Pericardium fibroblast (primary cell): ENCODE measurements at places on chromosomes 5 and 9. TPM values are rescaled to one million over a fixed set of nuclear protein-coding genes. Genes with fewer than 3 reads are reported as not detected.

The SCGB3A2 gene
- total RNA-seq, result not detected in 2 replicates

The PCDHGB2 gene
- total RNA-seq, result 0.77 and 3.3 TPM in 2 replicates

The IGFBPL1 gene
- not detected in 2 replicates for total RNA-seq

The LHX3 gene
- not detected in 2 replicates for total RNA-seq

The SPINK7 gene
- total RNA-seq, result not detected in 2 replicates

The TMEFF1 gene
- 2.5 and 3.7 TPM in 2 replicates for total RNA-seq

The ASPN gene
- 27.6 and 39.3 TPM in 2 replicates for total RNA-seq

The PCDHB11 gene
- total RNA-seq, result 0.12 TPM in 1 of 2 replicates, not detected in the other

The SH3GL2 gene
- total RNA-seq, result not detected in 2 replicates

The INSL4 gene
- not detected in 2 replicates for total RNA-seq

The TLE1 gene
- 20.8 and 30.8 TPM in 2 replicates for total RNA-seq

The FRMD3 gene
- 1.4 and 2.2 TPM in 2 replicates for total RNA-seq

The ALDH1A1 gene
- 6.9 and 25.0 TPM in 2 replicates for total RNA-seq

The LCP2 gene
- total RNA-seq, result not detected in 2 replicates

The DAB2IP gene
- total RNA-seq, result 11.7 and 32.5 TPM in 2 replicates

The SPEF2 gene
- 1.5 and 1.8 TPM in 2 replicates for total RNA-seq

The PITX1 gene
- total RNA-seq, result 0.17 and 11.6 TPM in 2 replicates

The TPM2 gene
- 655 and 1,286 TPM in 2 replicates for total RNA-seq

The SMIM33 gene
- not detected in 2 replicates for total RNA-seq

The CYLC2 gene
- total RNA-seq, result not detected in 2 replicates

The BTNL3 gene
- not detected in 2 replicates for total RNA-seq

The DIAPH1 gene
- 20.5 and 27.1 TPM in 2 replicates for total RNA-seq

The DOCK8 gene
- total RNA-seq, result 0.12 and 0.34 TPM in 2 replicates

The POLE3 gene
- 25.9 and 29.1 TPM in 2 replicates for total RNA-seq

The MIGA2 gene
- 17.8 and 22.5 TPM in 2 replicates for total RNA-seq

The PDCD1LG2 gene
- 0.77 and 10.7 TPM in 2 replicates for total RNA-seq

The OTULINL gene
- 0.68 and 1.5 TPM in 2 replicates for total RNA-seq

The DEPDC1B gene
- total RNA-seq, result 0.43 and 2.2 TPM in 2 replicates

The MEF2C gene
- total RNA-seq, result 2.9 and 4.1 TPM in 2 replicates

The CBY3 gene
- total RNA-seq, result not detected in 2 replicates

The DIPK1B gene
- total RNA-seq, result 5.3 and 16.5 TPM in 2 replicates

The SARDH gene
- total RNA-seq, result 4.9 and 8.1 TPM in 2 replicates

The PCDHB13 gene
- 0.35 and 0.43 TPM in 2 replicates for total RNA-seq

The ZNF300 gene
- total RNA-seq, result 2.6 and 4.6 TPM in 2 replicates

The LPAR1 gene
- total RNA-seq, result 87.1 and 117 TPM in 2 replicates

The FOXD4L3 gene
- total RNA-seq, result not detected in 2 replicates

The DCTN3 gene
- 129 and 185 TPM in 2 replicates for total RNA-seq

The PTGS1 gene
- total RNA-seq, result 110 and 302 TPM in 2 replicates

The RNF183 gene
- total RNA-seq, result not detected in 2 replicates

The CCNO gene
- total RNA-seq, result not detected in 2 replicates

The IQGAP2 gene
- total RNA-seq, result 0.68 and 3.6 TPM in 2 replicates

The ACOT12 gene
- not detected in 2 replicates for total RNA-seq

The SLC23A1 gene
- total RNA-seq, result not detected in 2 replicates

The ACTBL2 gene
- 0.35 TPM in 1 of 2 replicates, not detected in the other for total RNA-seq

The PAEP gene
- 0.77 and 2.7 TPM in 2 replicates for total RNA-seq
